Neural crest cell (in vitro differentiated cells): ENCODE measurements at places on chromosomes 6 and 20. TPM values are rescaled to one million over a fixed set of nuclear protein-coding genes. Genes with fewer than 3 reads are reported as not detected.
A peak's percentile ranks its signal among the peaks of the same experiment; 100 is the strongest.

Gene REM1
- total RNA-seq, result not detected in 2 replicates

DNA sequence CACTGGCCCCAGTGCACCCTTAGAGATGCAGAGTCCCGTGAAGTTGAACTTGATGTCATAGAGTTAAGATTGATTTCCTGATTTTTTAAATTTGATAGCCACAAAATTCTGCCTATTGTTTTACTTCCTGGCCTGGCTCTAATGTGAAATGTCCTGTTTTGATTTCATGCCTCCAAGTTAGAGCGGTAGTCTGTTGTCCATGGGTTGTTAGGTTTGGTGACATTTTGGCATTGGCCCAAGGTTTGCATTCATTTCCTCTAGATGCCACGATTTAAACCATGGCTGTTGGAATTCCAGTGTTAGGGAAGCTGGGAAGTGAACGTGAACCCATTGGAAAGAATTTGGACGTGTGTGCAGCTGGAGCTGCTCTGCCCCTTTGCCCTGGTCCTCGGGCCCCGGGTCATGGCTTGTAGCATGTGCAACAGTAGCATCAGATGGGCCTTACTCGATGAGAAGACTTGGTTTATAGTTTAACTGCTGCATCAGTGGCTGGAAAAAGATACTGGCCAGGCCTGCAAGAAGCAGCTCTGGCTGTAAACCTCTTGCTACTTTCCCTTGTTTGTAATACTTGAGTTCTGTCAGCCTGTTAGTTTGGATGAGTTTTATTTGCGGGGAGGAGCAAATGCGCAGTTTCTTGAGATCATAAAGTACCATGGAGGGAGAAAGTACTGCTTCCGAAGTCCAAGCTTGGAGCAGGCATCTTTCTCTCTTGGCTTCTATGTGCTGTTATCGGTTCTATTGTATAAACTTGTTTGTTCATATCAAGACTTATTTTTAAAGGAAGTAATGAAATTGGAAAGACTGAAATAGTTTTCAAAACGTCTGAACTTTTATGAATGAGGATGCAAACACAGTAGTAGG, 121.4 kb upstream of the CLDN20 start:
- DNase-seq, result no peak

DNA sequence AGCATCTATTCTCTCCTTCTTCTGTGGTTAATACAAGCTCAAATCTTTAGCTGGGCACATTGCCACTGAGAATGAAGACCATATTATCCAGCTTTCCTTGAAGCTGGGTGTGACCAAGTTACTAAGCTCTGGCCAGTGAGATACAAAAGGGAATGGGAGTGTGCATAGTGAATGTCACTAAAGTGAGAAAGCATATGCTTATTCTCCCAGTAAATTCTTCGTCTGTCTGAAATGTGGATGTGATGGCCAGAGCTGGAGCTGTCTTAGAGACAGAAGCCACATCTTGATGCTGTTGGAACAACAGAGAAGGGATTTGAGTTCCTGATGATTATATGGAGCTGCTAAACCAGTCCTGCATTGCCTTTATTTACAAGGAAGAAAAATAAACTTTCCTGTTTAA, 60.1 kb downstream of the SESN1 start:
- no peak for DNase-seq

Gene SIRPG
- total RNA-seq, result not detected in 2 replicates

Gene CCN6
- total RNA-seq, result not detected in 2 replicates

Gene MAK
- total RNA-seq, result 0.93 and 1.1 TPM in 2 replicates

DNA sequence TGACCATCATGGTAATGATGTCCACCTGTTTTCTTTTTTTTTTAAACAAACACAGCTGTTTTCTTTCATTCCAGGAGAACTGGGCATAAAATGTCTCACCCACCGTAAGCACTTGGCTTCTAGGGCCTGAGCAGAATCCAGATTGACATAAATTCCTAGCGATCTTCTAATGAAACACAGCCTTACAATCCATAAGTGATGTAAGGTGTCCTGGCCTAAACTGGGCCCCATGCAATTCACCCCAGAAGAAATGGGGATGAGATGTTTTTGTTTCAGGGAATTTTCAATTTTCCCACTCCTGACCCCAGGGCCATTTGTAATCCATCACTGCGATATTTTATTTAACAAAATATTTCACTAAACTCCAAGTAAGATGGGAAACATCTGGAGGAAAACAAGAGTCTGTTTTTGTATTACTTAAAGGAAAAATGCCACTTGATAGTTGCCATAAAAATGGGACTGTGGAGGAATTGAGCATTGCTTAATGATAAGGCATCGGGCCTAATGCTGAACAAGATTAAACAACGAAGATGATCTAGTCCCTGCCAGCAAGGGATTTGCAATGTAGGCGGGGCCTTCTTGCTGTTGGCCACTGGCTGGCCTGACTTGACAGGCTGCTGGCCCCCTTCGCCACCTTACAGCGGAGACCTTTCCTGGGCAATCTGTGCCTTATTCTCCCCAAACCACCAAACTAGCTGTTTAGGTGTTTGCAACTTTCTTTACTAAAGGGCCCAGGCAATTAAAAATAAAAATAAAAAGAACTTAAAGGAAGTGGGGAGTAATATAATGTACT, 183.7 kb downstream of the CD109 start:
- no peak for DNase-seq

Gene TTI1
- total RNA-seq, result 49.6 and 52.9 TPM in 2 replicates

Gene SLC25A27
- 5.8 and 8.4 TPM in 2 replicates for total RNA-seq

GRCh38 chr6:4788953-4789584, 12.9 kb downstream of the CDYL start:
- no peak for DNase-seq

DNA sequence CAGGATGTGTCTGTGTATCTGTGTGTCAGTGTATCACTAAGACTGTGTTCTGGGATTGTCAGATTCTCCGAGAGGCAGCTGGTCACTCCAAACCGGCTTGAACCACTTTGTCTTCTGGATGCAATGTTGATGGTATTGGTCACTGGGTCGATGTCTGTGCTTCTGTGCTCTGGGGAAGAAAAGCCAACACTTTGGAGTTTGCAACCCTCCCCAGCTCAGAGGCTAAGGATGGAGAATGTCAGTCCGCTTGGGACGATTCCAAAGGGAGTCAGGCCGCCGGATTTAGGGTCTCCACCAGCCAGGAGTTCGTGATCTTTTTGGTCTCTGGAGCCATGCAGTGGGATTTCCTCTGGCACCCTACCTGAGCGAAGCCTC, 5.2 kb downstream of the MAFB start:
- DNase-seq, result no peak

DNA sequence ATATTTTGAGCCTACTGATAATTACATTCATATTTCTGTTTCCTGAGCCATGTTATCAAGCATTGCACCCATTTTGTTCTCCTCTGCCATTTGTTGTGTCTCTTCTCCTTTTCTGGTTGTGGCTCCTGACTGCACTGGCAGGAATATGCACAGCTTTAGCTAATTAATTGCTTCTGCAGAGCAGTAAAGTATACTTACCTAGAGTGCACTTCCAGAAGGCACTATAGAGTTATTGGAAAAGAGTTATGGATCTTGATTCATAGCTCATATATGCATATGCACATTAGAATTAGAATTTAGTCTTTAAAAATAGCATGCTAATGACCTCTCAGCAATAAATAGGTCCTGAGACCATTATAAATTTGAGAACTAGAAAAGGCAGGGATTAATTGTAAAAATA, 262.6 kb downstream of the NKAIN2 start:
- DNase-seq, result no peak

- DNase-seq, result no peak
Observed at GRCh38 chr6:10441004-10441654, 26.3 kb upstream of the TFAP2A start.

DNA sequence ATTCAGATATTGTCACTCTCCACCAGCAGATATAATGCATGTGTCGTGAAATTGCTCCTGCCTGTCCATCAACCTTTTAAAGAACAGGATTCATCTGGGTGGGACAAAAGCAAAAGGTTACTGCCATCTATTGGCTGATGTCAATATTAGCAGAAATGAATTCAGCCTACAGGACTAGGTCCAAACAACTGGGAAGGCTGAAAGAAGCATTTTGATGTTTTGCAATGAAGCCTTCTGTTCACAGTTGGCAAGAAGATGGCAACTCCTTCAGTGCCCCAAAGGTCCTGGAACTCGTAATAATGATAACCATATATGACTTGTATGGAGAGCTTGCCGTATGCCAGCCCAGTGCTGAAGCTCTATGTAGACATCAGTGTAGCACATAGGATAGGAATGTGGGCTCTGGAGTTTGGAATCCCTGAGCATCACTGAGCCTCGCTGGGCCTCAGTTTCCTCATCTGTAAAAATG, 7.5 kb downstream of the BCAS1 start:
- no peak for DNase-seq

- DNase-seq, result no peak
Observed at GRCh38 chr6:99434702-99435530, 9.8 kb upstream of the PNISR start.

Gene SLC17A5
- 10.7 and 10.8 TPM in 2 replicates for total RNA-seq

DNA sequence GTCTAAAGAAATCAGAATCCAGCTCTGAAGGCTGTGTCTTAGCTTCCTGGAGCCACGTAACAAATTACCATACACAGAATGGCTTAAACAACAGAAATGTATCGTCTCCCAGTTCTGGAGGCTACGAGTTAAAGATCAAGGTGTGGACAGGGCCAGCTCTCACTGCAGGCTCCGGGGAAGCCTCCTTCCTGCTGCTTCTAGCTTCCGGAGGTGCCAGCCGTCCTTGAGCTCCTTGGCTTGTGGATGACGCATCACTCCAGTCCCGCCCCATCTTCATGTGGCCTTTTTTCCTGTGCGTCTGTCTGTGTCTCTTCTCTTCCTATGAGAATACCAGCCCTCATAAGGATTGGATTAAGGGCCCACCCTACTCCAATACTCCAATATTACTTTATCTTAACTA, 319.1 kb upstream of the QKI start:
- DNase-seq, result no peak

GRCh38 chr20:59422872-59423544, 122.6 kb downstream of the EDN3 start:
- DNase-seq, result no peak

DNA sequence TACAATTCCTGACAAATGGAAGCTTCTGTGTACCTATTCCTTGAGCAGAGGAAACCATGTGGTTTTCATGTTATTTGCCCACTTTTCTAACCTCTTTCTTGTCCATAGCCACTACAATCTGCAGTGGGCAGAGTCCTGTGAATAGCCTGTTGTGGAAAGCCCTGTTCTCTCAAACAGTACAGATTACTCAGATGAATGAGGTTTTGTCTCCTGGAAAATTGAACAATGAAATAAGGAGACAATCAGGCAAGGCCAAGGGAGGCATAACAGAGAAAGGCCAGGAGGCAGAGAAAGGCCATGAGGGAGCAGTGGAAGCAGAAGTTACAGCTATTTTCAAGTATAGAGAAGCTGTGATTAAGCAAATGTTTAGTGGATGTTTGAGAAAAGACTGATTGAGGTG, 189.3 kb downstream of the GRIK2 start:
- no peak for DNase-seq

- peak; percentile 21 for DNase-seq
Observed at GRCh38 chr20:29873946-29874345, 1383.5 kb upstream of the DEFB115 start.

Gene SLC17A3
- total RNA-seq, result not detected in 2 replicates

- DNase-seq, result no peak
Observed at GRCh38 chr20:45354423-45355208, 6.4 kb upstream of the SDC4 start.

Gene C20orf141
- not detected in 2 replicates for total RNA-seq

Gene LINC00237
- total RNA-seq, result not detected in 2 replicates

GRCh38 chr6:139531148-139532115, 157.0 kb upstream of the CITED2 start:
- no peak for DNase-seq

Gene IP6K3
- 0.72 and 0.89 TPM in 2 replicates for total RNA-seq

Gene CCDC170
- total RNA-seq, result 0.25 and 0.37 TPM in 2 replicates

DNA sequence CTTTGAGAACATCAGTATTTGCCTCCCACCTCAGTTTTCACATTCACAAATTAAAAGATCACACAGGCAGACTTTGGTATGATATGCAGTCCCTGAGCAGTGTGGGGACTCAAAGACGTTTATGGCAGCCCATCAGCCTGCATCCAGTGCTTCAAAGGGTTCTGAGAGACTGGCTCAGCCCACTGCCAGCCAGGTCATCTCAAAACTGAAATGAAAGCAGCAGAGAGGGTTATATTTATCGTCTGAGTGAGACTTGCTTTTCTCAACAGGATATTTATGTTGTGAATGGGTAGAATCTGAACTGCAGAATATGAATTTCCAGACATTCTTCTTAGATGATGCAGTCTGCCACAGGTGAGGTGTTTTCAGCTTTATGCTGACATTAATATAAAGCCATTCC, 159.8 kb downstream of the NRN1 start:
- no peak for DNase-seq

DNA sequence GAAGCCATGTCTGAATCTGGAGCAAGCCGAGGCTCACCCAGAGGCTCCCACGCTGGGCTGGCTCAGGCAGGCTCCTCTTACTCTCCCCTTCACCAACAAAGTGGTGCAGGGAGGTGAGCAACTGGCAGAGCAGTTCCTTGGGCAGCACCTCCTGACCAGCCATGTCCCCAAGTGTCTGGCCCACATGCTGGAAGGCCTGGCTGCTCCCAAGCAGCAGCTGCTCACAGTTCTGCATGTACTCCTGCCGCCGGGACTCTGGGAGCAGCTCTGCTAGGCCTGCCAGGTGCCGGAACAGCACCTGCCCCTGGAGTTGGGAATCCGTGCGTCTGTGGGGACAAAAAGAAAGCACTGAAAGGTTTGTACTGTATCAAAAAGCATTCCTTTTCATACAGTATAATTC, 57.1 kb upstream of the LYRM2 start:
- DNase-seq, result no peak

DNA sequence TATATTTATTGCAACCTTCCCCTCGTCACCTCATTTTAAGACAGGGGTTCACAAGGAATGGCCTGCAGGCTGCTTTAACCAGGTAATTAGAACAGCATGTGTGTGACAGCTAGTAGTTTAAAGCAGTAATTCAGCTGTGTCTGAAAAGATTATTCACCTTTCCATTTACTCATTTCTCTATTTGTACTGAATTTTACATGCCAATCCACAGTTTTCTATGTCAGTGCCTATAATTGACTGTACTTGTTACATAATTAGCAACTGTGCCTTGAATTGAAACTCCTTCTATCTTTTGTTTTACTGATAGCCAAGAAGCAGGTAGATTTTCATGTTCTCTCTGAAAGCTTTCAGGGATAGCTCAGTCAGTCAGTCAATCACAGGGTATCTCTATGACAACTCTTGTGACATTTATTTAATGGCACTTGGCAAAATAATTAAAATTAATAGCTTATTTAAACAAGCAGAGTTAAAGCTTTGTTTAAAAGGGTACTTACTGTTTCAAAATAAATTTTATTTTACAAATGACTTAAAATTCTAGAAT, 214.0 kb downstream of the ZFAND3 start:
- DNase-seq, result no peak

- DNase-seq, result no peak
Observed at GRCh38 chr6:232982-233640, 59.2 kb upstream of the DUSP22 start.

DNA sequence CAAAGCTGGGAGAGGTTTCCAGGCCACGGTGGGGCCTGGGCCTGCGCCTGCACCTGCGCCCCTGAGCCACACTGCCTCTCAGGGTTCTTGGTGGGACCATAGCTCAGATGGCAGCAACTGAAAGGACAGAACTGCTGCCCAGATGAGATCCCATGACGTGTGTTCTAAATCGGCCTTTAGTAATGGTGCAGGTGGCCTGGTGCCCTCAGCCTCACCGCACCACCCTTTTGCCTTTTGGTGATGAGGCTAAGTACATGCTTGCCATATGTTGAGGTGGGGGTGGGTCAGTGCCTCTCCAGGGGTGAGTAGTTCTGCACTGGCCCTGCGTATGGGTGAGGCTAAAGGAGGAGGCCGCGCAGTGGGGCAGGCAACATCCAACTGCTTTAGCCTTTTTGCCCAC, 7.4 kb downstream of the PSMG4 start:
- no peak for DNase-seq

Gene LBP
- total RNA-seq, result not detected in 2 replicates

- DNase-seq, result no peak
Observed at GRCh38 chr6:73394577-73395354, at the start of gene DDX43. Gene DDX43, plus strand, starts transcription at chr6:73394828. Its CDS starts 78 bp downstream, at chr6:73394906.
